ENCODE measurements at places on chromosomes 1 and 21.
A peak's percentile ranks its signal among the peaks of the same experiment; 100 is the strongest.

DNA sequence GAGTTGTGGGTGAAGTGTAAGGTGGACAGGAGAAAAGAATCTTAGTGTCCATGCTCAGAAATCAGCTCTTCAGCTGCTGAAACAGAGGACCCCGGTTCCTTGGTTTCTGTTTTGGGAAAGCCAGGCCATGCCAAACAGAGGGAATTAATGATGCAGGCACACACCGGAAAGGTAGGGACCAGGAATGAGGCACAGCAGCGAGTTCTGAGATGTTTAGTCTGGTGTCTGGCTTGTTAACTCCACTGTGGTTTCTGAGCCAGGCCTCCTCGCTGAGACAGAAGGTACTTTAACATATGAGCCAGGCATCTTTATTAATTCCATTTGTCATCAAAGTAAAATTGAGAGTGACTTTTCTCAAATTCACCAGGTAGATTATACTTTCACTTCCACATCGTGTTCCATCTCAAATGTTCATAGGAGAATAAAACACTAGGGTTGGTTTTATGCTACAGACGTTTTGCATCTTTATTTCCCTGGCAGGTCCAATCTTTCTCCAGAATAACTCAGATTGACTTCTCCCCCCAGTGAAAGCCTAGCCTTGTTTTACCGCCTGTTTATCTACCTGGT, 23.5 kb downstream of the LRRC8D start:
- peak; percentile 62 for DNase-seq

- DNase-seq, result no peak
These were observed 35.4 kb downstream of the TBCE start for GRCh38 chr1:235402457-235403200.

GRCh38 chr1:84245563-84245962, 55.9 kb upstream of the SAMD13 start:
- no peak for DNase-seq

- no peak for DNase-seq
These were observed 4.3 kb downstream of the SLC30A1 start for GRCh38 chr1:211574705-211575104.

DNA sequence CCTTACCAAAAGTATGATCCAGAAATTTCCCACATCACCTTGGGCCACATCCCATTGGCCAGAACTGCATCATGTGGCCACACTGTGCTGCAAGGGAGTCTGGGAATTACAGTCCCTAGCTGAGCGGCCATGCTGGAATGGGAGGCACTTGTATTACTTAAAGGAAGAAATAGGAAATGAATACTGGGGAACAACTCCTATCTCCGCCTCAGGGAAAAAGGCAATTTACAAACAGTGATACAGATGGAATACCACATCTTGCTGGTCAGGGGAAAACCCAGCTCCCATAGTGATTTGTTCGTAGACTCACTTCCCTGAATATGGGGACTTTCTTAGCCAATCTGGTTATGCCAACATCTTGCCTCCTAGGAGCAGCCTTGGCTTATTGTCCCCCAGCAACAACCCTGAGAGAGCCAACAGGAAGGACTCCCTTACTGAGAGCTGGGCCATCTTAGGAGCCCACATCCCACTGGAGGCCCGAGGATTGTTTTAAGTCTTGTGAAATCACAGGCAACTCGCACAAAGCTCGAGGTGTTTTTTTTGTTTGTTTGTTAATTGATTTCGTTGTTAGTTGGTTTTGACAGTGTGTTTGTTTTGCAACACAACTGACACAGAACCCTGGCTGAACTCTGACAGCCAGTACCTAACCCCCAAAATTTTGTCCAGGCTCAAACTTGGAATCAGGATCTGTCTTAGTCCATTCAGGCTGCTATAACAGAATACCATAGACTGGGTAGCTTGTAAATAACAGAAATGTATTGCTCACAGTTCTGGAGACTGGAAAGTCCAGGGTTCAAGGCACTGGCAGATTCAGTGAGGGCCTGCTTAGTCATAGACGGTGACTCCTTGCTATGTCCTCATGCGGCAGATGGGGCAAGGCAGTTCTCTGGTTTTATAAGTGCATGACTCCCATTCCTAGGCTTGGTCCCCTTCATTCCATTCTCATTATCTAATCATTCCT, 14.9 kb downstream of the CDA start:
- no peak for DNase-seq

DNA sequence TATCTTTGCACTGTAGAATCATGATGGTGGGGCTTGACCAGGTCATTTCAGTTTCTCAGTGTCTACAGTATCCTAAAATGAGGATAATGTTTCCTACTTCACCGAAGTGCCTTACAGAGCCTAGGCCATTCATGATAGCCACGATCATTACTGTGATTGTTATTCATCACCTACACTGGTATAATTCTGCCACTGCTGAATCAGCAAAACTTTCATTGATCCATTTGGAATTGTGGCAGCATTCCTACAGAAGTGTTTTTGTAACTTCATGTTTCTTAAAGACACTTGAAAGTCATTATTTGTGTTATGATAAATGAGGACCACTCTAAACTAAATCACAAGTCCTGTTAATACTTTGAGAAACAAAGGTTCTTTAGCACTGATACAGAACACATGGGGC, 6.0 kb upstream of the PLPPR5 start:
- no peak for DNase-seq

DNA sequence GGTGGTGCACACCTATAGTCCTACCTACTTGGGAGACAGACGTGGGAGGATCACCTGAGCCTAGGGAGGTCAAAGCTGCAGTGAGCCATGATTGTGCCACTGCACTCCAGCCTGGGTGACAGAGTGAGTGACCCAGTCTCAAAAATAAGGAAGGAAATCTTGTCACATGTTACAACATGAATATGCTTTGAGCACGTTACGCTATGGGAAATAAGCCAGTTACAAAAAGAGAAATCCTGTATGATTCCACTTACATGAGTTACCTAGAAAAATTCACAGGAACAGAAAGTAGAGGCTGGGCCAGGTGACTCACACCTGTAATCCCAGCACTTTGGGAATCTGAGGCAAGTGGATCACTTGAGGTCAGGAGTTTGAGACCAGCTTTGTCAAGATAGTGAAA, 6.7 kb upstream of the PADI6 start:
- no peak for DNase-seq

GRCh38 chr1:66693856-66694255, 58.4 kb upstream of the DYNLT5 start:
- no peak for DNase-seq

DNA sequence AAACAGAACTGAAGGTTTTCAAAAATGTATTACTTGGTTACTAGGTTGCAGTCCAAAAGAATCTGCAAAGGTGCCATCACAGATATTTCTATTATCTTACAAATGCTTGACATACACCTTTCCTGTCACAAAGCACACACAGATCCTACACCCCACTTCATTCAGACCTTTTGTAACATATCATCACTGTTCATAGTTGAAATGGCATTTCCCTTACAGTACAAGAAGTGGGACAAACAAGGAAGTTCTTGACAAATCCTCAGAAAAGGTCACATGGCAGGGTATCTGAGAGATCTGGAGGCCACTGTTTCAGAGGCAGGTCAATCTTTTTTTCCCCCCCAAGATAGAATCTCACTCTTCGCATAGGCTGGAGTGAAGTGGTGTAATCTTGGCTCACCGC, 21.3 kb downstream of the TOR1AIP2 start:
- DNase-seq, result no peak

GRCh38 chr21:28310171-28310685, 682.4 kb downstream of the LTN1 start:
- DNase-seq, result no peak

- no peak for DNase-seq
These were observed 40.0 kb downstream of the SYNJ1 start for GRCh38 chr21:32687643-32688345.

GRCh38 chr21:35083246-35083645, 34.1 kb upstream of the RUNX1 start:
- DNase-seq, result no peak

DNA sequence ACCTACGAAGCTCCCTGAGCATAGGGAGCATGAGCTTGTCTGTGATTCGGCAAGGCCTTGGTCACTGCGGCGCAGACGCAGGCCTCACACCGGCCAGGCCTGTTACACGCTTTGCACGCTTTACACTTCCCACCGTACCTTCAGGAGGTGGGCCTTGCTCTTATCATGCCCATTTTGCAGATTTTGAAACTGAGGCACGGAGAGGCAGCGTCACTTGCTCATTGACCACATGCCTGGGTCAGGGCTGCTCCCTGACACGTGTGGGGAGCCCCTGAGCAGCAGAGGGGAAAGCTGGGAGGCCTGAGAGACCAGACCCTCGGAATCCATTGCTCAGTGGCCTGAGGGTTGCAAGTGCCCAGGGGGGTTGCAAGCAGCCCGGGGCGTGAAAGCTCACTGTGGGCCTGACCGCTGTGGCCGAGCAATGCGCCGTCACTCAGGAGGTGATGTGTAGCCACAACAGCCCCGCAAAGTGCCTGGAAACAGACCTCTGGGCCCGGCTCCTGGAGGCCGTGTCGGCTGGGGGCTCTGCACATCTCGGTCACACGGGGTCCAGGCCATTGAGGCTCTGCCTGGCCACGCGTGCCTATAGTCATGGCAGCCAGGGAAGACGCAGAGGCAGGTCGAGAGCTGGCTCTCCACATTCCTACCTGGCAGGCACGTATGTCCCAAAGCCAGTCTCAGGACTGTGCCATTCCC, 6.9 kb downstream of the ARHGEF16 start:
- no peak for DNase-seq

DNA sequence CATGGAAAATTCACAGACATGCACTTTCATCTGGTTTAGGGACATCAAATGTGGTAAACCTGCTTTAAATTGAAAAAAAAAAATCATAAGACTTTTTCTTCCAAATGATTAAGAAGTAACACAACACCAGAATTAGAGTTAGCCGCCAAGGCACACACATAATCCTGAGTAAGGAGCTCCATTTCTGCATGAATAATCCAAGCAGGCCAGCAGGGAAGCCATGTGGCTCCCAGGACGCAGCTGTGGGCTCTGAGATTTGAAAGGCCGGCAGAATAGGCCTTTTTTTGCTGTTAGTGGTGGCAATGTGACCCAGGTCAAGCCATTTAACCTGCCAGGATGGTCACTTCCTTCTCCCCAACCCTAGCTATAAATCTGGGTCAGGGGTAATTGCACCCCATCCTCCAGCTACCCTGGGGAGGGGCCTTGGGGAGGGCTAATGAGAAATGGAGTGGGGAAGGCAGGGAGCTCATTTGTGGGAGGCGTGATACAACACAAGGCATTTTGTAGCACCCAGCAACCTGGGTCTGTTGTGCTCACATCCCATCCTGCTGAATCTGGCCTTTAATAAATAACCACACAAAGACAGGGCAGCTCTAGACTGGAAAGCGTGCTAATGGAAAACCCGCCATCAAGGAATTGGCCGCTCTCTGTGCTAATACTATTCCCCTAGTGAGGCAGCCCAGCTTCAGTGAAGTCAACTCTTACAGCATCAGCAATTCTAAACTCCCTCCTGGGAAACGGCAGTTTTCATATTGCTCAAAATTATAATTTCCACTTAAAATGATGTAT, 178.5 kb downstream of the RHOU start:
- no peak for DNase-seq

GRCh38 chr1:14487671-14488070, 110.8 kb upstream of the KAZN start:
- DNase-seq, result no peak

DNA sequence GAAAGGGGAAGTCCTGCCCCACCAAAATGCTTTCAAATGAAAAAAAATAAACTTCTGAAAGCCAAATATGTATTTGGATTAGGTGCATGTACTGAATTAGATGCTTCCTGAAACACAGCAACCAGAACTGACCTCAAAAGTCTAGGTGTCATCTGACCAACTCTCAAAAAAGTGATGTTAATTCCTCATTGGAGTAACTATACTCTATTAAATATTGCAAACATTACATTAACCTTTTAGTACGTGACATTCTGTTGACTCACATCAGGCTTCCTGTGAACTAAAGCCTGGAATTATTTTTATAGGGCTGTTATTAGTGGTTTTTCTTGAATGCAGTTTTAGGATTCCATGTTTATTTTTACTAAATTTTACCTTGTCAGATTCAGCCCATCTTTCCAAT, 73.5 kb downstream of the ASTN1 start:
- DNase-seq, result no peak

DNA sequence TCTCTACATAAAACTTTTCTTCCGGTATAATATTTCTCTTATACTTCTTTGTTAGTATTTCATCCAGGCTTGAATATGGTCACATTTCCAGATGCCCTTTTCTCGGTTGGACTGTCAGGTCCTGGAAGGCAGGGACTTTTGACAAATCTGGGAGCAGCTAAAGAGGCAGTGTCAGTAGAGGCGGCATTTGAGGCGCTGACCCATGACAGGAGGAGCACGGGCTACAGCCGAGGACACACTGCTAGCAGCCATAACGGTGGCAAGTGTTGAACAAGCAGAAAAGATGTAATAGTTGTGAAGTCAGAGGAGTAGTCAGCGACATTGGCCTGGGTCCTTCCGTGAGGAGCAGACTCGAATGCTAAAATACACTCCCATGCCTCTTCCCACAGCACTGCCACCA, 14.5 kb upstream of the NRIP1 start:
- DNase-seq, result no peak

DNA sequence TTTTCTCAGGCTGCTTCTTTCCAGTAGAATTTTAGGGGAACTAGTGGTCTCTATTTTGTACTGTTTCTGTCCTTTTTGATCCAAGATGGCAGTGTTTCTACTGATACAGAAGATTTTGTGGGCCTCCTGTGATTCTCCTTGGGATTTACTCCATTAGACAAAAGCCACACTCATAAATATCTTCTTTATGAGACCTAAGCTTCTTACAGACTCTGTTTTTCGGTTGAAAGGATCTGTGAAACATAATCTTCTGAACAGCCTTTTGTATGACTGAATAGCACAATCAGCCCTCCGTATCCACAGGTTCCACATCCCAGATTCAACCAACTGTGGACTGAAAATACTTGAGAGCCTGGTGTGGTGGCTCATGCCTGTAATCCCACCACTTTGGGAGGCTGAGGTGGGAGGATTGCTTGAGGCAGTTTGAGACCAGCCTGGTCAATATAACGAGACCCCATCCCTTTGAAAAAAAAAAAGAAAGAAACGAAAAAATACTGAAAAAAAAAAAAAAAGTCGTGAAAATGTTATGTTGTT, 10.8 kb upstream of the PSMD4 start:
- DNase-seq, result no peak

GRCh38 chr1:63867429-63868176, 93.8 kb downstream of the ROR1 start:
- no peak for DNase-seq

GRCh38 chr1:38326135-38326534, 279.5 kb upstream of the POU3F1 start:
- DNase-seq, result no peak

GRCh38 chr1:1130206-1131120, 14.6 kb upstream of the C1orf159 start:
- DNase-seq, result no peak

- no peak for DNase-seq
These were observed 4.2 kb upstream of the SIPA1L2 start for GRCh38 chr1:232634096-232634495.
